ENCODE measurements at places on chromosomes 11 and 22.

- no peak for DNase-seq
These were observed 1.8 kb downstream of the PGGHG start for GRCh38 chr11:290621-291231.

- DNase-seq: no peak
These were observed 32.2 kb downstream of the C11orf91 start for GRCh38 chr11:33668468-33668825.

DNA sequence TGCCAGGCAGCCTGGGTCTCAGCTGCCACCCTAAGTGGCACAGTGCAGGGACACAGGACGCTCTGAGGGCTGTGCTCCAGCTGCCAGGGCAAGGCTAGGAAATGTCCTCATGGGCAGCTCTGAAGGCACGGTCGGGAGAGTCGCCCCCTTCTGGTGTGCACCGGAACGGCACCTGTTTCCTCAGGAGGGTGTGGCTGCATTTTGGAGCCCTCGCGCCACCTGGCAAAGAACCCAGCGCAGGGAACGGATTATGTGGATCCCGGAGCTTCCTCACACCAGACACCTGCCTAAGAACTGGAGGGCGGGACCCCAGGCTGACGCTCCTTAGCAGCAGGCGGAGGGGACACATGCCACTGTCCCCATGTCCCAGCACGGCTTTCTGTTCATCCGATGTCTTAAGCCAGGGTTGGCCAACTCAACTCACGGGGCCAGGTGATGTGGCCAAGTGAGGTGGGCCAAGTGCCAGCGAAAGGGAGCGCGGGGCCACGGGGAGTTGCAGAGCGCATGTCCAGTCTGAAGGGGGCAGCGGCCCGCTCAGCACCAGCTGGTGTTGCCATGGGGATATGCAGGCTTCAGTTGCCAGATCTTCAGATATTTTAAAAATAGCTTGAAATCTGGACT, 5.1 kb upstream of the SLC22A8 start:
- DNase-seq: no peak

GRCh38 chr11:131146827-131147490, 223.5 kb upstream of the NTM start:
- DNase-seq: no peak

DNA sequence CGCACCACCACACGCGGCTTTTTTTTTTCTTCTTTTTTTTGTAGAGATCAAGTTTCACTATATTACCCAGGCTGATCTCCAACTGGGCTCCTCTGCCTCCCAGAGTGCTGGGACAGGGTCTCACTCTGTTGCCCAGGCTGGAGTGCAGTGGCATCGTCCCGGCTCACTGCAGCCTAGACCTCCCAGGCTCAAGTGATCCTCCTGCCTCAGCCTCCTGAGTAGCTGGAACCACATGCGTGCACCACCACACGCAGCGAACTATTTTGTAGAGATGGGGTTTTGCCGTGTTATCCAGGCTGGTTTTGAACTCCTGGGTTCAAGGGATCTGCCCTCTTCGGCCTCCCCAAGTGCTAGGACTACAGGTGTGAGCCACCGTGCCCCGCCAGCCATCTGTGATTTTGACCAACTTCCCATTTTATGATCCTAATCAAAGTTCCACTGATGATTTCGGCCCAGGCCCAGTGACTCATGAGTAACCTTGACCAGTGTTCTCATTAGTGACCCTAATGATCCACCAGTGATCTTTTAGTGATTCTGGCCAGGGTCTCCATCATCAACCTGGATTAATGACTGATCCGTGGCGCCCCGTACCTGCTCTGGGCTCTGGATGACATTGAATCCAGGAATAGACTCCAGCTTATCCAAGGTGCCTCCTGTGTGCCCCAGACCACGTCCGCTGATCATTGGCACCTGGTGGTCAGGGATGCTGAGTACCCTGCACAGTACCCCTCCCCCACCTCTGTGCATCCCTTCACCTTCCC, 1.7 kb downstream of the TYMP start:
- DNase-seq: no peak

GRCh38 chr11:115290479-115290878, 213.7 kb downstream of the CADM1 start:
- no peak for DNase-seq

- DNase-seq: no peak
These were observed 257.4 kb upstream of the UBASH3B start for GRCh38 chr11:122398167-122398566.

Data from CD14-positive monocyte (primary cell).